Amniotic stem cell (primary cell): ENCODE measurements at places on chromosomes 4 and X.
A peak's percentile ranks its signal among the peaks of the same experiment; 100 is the strongest.

GRCh38 chr4:110515676-110516075 is 39.7 kb downstream of the ENPEP start:
- DNase-seq = no peak

- DNase-seq = no peak
Observed at GRCh38 chr4:56817840-56818491, 3.5 kb downstream of the SPINK2 start.

- no peak for DNase-seq
Observed at GRCh38 chr4:24067367-24068193, 177.7 kb upstream of the PPARGC1A start.

DNA sequence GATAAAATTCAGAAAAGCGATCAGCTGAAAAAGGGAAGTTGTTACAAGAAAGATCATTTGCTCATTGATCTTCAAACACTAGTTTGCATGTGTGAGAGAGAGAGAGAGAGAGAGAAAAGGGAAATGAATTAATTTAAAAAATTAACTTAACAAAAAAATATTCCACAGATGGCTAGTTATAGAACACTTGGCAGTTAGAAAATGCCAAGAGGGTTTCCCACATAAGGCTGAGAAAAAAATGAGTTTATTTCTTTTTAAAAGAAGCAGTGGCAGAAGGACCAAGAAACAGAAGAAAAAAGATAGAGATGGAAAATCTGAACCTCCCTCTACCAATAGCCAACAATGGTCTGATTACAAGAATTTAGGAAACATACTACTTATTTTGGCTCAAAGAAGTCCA is 47.1 kb downstream of the FGF13 start:
- no peak for DNase-seq

DNA sequence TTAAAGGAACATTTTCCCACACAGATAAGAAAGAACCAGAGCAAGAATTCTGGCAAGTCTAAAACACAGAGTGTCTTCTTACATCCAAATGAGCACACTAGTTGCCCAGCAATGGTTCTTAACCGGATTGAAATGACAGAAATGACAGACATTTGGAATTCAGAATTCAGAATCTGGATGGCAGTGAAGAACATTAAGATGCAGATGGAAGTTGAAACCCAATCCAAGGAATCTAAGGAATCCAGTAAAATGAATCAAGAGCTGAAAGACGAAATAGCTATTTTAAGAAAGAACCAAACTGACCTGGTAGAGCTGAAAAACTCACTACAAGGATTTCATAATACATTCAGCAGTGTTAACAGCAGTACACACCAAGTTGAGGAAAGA is 21.5 kb downstream of the ANAPC10 start:
- DNase-seq = no peak

DNA sequence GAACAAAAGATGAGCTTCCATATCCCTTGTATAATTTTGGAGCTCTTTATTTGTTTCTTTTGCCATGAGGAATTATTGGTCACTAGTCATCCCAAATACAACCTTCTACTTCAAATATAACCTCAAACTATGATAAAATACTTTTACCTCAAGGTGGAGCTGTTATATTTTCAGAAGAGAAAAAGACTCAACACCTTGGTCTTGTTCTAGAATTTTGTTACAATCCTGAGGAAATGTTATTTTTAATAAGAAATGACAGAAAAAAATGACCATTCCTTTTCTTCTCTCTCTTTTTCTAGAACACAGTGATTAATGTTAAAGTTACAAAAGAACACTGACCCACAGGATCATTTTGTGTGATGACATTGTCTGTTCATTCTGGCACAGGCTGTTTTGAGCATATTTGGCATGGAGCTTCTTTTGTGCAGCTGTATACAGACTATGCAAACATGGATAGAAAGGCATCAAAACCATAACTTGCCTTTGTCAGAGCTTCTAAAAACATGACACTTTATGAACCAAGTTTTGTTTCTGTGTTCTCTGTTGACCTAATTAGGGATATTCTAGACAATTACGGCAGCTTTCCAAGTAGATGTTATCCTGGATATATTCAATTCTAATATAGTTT is 159.6 kb upstream of the CTSO start:
- no peak for DNase-seq

GRCh38 chr4:122772986-122773385 is 40.5 kb downstream of the BBS12 start:
- DNase-seq = no peak

DNA sequence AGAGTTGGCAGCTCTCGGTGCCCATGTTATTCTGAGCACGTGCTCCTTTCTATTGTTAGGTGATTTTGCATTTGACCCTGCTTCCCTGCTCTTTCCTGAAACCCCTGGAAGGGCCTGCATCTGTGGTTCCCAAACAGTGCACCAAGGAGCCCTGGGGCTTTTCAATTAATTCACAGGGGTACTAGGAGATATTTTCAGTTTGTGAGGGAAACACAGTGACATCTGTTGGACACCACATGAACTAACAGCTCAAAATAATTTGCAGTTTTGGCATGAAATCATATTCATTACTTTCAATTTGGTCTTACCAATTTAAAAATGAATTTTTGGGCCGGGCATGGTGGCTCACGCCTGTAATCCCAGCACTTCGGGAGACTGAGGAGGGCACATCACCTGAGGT is 156.6 kb downstream of the GATB start:
- peak; percentile 9 for DNase-seq

GRCh38 chrX:129719268-129719667 is 19.5 kb upstream of the XPNPEP2 start:
- no peak for DNase-seq

GRCh38 chr4:15197005-15197404 is 194.7 kb downstream of the CPEB2 start:
- DNase-seq = no peak

GRCh38 chr4:89682808-89683207 is 154.2 kb downstream of the SNCA start:
- no peak for DNase-seq

GRCh38 chrX:112734290-112734689 is 54.6 kb upstream of the LHFPL1 start:
- DNase-seq = no peak

DNA sequence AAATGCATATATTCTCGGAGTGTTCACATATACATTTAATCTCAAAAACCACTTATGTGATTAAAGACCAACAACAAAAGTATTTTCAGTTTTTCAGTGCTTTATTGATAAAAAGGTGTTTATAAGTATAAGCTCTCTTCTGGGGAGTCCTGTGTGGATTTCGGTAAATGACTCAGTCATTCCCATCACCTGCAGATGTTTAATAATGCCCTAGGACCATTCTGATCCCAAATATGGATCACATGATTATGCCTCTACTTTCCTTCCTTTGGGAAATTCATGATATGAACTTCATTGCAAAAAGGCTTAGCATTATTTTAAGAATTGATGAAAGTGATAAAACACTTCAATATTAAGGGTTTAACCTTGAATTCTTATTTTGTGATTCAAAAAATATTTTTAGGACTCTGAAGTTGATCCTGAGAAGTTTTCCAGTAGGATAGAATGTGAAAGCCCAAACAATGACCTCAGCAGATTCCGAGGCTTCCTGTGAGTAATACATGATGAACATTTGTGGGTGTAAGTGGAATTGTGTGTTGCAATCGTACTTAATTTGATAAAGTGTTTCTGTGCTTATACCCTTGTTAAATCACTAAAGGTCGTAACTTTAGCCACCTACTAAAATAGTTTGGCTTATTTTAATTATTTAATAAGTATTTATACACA is 40.2 kb downstream of the ATP10D start:
- DNase-seq = peak; percentile 74

DNA sequence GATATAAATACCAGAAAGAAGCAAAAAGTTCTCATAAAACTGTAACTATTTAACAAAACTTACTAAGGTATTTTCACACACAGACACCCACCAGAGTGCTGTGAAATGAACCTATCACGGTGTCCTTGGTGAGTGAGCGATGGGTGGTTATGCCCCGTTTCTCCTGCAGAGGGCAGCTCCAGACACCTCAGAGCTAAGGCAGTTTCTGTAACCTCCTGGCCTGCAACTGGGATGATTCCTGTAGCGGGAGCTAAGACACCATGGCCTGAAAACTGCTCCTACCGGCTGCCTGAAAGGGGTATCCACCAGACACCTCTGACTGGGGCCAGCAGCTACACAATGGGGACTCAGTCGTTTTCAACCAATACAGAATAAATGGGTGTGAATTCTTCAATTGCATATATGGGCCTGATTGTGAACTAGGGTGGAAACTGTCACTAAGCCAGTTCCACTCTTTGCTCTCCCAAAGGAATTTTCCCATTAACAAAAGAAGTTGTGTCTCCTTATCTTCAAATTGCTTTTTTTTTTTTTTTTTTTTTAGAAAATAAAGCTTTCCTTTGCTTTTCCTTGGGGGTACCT is 2375.8 kb upstream of the TENM3 start:
- peak; percentile 40 for DNase-seq

DNA sequence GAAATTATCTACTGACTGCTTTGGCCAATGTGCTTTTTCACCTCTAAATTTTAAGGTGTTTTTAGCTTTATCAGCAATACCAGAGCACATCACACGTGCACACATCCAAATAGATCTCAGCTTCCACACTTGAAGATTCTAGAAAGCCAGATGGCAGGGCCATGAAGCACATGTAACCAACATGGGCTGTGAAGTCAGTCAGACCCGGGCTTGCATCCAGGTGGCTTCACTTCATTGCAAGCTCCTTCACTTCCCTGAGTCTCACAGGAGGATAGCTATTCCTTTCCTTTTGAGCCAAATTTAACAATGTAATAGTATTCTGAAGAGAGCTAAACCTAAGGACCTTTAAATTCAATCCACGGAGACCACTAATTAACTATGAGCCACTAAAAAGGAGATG is 86.5 kb downstream of the SH3RF1 start:
- DNase-seq = no peak

- DNase-seq = no peak
Observed at GRCh38 chr4:17134565-17134964, 236.1 kb upstream of the LDB2 start.

DNA sequence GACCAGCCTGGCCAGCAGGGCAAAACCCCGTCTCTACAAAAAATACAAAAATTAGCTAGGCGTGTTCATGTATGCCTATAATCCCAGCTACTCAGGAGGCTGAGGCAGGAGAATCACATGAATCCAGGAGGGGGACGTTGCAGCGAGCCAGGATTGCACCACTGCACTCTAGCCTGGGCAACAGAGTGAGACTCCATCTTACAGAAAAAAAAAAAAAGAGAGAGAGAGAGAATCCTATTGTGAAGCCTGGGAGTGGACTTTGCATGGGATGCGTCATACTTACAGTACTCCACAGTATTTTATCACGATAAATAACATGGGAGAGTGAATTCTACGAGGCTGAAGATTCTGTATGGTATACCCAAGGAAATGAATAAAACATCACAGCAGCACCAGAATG is 139.6 kb downstream of the AASDH start:
- no peak for DNase-seq

GRCh38 chrX:136623396-136623795 is 24.6 kb upstream of the CD40LG start:
- DNase-seq = no peak

- DNase-seq = no peak
Observed at GRCh38 chrX:154327038-154327820, 31.6 kb downstream of the TKTL1 start.

- DNase-seq = no peak
Observed at GRCh38 chrX:21374994-21375707, 933 bp downstream of the CNKSR2 start.

- DNase-seq = no peak
Observed at GRCh38 chr4:186557061-186557460, 1.7 kb upstream of the MTNR1A start.

- no peak for DNase-seq
Observed at GRCh38 chr4:163566257-163566796, 71.8 kb downstream of the TMA16 start.

DNA sequence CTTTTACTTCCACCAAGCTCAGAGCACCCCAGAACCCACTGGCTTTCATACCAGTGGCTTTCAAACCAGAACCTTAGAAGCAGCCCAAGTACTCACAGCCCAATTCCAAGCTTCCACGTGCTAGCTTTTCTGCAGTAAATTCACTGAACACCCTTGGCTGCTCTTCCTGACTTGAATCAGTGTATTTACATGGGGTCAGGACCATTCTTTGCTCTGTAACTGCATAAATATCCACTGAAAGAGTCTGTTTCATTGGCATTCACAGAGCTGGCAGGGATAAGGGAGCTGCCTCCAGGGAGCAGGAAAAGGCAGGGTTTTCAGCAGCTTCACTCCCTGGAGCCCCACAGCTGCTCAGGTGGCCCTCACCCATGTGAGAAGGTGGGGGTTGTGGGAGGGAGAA is 43.8 kb downstream of the RAI2 start:
- DNase-seq = no peak
